ENCODE measurements at places on chromosomes 7 and 10.

DNA sequence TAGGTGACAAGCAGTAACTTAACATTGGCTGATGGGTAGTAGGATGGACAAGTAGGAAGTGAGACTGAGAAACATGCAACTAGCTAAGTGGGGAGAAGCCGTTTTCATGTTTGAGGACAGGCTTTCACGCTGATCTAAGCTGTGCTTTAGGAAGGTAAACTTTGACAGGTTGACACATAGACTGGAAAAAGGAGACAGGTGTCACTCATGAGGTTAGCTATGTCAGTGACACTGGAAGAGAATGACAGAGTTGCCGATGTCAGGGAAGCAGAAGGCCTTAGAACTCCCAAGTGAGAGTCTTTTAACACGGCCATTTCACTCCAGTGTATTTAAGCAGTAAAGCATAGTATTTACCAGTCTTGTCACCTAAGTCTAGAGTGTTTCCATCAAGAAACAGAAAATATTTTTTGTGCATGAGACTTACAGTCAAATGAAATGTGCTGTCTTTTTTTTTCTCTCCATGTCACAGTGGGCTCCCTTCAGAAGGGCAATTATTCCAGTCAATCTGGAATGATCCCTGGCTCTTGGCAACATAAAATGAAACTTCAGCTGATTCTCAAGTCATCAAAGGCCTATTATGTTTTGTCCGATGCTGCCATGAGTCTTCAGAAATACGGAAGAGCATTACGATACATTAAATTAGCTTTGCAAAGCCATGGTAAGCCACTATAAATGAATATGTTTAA lies 20.6 kb downstream of the EDRF1 start:
- no peak for DNase-seq

- no peak for DNase-seq
These were observed 258.4 kb upstream of the NPVF start for GRCh38 chr7:25486656-25487055.

DNA sequence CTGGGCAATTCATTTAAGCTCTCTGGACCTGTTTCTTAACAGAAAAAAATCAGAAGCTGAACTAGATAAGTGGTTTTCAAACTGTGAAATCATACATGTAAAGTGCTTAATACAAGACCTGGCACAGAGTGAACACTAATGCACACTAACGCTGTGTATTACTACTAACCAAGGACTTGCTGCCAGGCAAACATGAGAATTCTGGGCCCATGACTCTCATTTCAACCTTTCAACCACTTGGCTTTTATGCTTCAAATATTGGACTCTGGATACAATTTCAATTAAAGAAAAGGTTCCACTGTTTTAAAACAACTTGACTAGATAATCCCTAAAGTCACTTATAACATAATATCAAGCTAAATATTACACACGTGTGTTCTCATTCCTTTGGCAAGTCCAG lies 73.4 kb downstream of the SRPK2 start:
- DNase-seq = no peak

DNA sequence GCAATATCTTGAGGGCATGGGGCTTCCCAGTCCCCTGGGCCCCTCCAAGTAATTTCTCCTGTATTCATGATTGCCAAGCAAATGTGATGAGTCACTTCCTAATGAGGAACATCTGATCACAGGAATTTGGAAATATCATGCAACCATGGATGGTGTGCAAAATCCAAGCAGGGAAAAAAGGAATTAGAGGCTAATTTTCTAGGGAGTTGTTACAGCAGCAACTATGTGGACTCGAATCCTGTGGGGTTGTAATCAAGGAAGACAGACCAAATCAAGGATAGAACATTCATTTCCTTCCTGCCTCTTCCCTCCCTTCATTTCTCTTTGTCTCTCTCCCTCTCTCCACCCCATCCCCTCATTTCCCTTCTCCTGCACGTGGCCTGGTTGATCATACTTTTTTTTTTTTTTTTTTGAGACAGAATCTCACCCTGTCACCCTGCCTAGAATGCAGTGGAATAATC lies 23.9 kb upstream of the AGFG2 start:
- no peak for DNase-seq

DNA sequence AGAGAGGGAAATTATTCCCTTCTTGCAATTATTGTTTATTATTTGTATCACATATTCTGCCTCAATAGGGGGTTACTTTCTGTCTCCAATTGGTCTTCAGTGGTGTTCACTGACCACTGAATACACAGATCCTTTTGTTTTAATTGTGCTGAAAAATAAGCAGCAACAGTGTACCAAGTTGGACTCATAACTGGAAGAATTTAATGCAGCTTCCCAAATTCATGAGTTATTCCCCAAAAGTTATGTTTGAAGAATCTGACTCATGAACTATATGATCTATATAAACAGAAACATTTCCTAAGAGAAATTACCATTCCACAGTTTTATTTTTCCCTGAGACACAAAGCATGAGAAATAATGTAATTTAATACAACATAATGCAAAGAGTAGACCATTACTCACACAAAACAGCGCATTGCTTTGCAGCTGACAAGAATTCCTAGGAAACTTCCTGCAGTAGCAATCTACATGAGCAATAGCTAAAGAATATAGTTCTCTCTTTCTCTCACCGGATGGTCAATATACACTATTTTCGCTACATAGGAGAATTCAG lies 479.2 kb downstream of the HTR7 start:
- DNase-seq = no peak

DNA sequence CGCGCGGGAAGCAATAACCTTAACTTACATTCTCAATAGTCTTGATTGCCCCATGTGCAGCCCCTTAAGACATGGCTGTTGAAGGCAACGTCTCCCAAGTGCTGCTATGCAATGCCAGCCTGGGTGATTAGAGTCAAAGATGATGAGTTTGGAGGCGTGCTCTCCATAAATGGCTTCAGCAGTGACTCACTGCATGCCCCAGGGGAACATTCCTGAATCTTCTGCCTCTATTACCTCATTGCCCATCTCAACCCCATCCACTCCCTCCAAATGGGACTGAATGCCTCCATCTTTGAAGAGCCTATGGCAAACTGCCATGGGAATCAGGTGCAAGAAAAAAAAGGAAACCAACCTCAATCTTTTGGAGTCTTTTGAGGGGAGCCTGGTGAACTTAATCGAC lies 282.8 kb downstream of the SNX10 start:
- no peak for DNase-seq

DNA sequence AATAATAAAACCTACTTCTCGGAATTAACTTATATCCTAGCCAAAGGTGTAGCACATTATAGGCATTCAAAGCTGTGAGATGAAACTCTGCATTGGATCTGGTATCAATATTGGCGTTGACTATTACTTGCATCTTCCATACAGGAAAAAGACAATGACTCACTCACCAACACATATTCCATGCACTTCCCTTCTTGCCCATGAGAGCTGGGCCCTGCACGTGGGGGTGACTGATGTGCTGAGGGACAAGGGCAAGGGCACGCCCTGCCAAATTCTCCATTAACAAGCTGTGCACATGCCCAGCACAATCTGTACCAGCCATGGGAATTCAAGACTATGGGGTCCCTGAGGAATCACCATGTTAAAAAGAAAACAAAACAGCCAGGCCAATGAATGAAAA lies 188.1 kb upstream of the PDE1C start:
- DNase-seq = no peak

GRCh38 chr10:99958302-99958701 lies 51.4 kb downstream of the DNMBP start:
- no peak for DNase-seq

DNA sequence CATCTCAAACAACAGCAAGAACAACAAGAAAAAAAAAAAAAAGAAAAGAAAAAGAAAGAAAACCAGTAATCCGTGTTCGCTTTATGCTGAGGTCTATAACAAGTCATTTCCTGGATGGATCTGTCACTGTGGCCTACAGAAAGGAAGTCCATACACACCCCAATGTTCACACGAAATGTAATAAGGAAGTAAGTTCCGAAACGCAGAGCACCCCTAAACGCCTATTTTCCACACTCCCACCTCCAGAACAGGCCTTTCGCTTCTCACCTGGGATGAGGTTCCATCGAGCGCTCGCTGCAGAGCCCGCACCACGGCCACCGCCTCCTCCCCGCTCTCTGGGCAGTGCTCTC lies 735 bp downstream of the ZNF394 start:
- DNase-seq = no peak

DNA sequence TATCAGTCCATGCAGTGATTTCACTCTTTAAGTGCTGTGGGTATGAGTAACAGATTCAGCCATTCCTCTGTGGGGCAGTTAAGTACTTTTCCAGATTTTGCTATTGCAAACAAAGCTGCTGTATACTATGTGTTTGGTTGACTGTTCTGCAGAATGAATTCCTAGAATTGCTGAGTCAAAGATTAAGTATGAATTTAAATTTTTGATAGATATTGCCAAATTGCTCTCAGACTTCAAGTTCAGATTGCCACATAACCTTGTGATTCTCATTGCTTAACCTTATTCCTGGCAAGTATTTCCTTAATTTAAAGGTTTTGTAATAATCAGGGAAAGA lies 21.6 kb upstream of the SAR1A start:
- DNase-seq = no peak

DNA sequence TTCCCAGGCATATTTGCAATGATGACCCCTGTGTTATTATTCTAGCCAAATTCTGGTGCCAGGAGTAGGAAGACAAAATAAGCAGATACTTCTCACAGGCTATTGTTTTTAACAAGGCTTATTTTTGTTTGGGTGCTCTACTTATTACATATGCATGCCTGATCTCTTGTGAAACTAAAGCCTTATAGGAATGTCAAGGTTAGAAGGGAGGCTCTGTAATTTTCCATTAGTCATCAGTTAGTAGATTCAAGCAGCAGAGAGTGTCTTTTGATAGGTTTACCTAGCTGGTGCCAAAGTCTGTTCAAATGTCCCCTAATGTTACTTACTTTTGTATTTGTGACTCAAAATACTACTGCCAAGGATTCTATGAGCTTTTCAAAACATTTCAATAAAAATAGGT lies 11.7 kb upstream of the TMEM106B start:
- DNase-seq = no peak

GRCh38 chr7:130648580-130648979 lies 20.0 kb downstream of the COPG2 start:
- no peak for DNase-seq

DNA sequence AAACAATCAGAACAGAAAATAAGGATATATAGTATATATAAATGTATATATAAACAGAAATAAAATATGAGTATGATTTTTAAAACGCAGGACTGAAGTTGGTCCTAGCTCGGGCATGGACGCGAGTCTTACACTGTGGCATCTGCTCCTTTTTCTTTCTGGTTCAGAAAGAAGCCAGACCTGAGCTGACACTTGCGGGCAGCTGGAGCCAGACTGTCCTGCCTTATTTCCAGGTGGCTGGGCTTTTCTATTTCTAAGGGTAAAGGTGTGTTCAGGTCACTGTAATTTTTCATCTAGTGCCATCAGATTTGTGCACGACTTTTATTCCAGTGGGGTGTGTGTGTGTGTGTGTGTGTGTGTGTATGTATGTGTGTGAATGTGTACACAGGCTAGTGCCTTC lies 166.4 kb downstream of the GALNT17 start:
- DNase-seq = no peak

GRCh38 chr7:103418241-103418640 lies 27.8 kb downstream of the SLC26A5 start:
- DNase-seq = no peak

- no peak for DNase-seq
These were observed 685.7 kb upstream of the IGFBP3 start for GRCh38 chr7:46606761-46607160.

GRCh38 chr7:12814107-12814506 lies 126.7 kb downstream of the ARL4A start:
- DNase-seq = no peak

DNA sequence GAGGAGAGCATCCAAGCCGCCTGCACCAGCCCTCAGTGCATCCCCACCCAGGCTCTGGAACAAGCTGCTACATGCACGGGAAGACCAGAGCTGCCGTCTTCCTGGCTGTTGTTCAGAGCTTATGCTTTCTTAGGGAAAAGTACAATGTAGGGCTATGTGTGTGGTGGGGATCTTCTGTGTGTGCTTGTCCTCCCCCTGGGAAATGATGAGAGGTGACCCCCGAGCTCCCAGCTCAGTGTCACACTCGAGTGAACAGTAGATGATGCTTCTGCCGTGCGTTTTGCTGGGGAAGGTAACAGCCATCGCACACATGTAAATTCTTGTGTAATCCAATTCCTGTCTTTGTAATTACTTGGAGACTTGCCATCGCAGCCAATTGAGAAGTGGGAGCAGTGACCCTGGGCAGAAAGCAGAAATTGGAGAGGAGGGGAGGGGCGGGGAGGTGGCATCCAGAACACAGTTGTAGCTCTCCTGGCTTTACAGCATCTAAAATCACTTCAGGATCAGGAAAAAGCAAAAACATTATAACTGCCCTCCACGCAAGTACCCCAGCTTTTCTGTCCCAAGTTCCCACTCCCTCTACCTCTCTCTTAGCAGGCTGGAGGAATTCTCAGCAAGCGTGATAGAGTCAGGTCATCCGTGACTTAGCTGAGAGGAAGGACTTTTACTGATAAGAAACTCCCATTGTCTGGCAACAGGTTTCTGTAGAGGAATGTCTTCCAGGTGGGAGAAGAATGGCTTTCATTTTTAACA lies 149.6 kb downstream of the TCF7L2 start:
- DNase-seq = no peak

- no peak for DNase-seq
These were observed 13.4 kb downstream of the NIPSNAP2 start for GRCh38 chr7:55977831-55978230.

DNA sequence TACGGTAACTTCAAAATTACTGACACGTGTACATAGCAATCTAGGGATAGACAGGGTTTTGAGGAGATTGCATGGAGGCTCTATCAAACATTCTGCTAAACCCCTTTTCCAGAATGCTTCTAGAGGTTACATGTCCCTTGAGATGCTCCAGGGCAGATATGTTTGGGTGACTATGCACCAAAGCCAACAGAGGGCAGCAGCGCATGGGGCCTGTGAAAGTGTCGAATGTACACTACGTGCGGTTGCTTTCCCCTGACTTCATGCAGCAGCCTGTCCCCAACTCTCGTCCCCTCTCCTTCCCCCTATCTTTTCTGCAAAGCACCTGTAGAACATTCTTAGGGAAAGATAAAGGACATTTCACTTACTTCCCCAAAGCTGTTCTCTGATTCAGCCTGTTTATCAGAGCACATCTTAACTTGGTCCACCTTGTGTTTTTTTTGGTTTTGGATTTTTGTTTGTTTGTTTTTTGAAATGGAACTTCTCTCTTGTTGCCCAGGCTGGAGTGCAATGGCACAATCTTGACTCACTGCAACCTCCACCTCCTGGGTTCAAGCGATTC lies 90.2 kb downstream of the UBE3C start:
- DNase-seq = peak; percentile 5

DNA sequence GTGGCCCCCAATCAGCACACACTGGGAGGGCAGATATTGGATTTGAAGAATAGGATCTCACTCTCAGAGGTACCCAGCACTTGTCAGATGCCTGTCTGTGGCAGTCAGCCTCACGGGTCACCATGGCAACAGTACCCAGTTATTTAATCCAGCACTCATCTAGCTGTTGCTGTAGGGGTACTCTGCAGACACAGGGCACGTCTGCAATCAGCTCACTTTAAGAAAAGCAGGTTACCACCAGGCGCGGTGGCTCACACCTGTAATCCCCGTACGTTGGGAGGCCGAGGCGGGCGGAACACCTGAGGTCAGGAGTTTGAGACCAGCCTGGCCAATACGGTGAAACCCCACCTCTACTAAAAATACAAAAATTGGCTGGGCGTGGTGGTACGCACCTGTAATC lies 11.9 kb downstream of the SFXN4 start:
- DNase-seq = no peak

- DNase-seq = no peak
These were observed 50.6 kb upstream of the DUSP5 start for GRCh38 chr10:110446954-110447608.
